ENCODE measurements at places on chromosomes 4 and X.

- DNase-seq = no peak
Measured at GRCh38 chr4:78047366-78047765, 9.8 kb upstream of the FRAS1 start.

GRCh38 chr4:107391630-107392028, 328.4 kb downstream of the PAPSS1 start:
- no peak for DNase-seq

GRCh38 chrX:17012465-17012864, 66.0 kb downstream of the REPS2 start:
- DNase-seq = no peak

DNA sequence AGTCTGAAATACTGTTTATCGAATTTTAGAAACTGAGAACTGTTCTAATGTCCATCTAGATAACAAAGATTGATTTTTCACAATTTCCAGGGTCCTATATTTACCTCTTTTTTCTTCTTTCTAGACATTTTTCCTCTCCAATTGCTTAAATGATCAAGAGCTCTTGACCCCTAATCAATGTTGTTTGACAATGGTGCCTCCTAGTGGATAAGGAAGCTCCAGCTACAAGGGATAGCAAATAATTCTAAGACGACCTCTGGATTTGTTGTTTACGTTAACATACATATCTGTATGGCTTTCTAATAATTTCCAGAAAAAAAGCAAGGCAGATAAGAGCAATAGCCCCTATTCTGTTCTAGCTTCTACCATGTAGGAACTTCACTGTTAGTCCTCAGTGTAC, 35.8 kb downstream of the GPR82 start:
- DNase-seq = no peak

DNA sequence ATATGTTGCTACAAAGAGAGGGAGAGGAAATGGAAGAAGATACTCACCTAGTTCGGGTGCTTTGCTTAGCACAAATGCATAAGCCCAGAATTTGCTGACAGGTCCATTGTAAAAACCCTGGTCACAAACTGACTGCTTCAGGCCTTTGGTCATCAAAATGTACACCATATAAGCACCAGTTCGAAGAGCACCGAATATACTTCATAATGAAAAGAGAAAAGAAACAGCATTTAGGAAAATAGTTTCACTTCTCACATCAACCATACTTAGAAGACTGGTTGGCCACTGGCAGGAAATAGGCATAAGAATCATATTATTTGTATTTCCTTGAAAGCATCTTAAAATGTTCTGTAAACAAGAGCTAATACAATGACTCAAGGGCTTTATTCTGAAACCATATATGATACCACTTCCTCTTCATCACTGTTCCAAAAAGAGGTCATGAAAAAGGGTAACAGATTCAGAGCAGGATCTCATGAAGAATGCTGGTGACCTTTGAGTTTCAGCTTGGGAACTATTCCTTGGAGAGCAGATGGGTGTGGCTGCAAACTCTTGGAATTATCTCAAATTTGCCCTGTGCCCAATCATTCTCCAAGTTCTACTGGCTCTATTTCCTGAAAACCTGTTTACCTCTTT, 138.7 kb downstream of the ELOVL6 start:
- DNase-seq = no peak

GRCh38 chrX:139134316-139134715, 396.2 kb upstream of the F9 start:
- DNase-seq = no peak

DNA sequence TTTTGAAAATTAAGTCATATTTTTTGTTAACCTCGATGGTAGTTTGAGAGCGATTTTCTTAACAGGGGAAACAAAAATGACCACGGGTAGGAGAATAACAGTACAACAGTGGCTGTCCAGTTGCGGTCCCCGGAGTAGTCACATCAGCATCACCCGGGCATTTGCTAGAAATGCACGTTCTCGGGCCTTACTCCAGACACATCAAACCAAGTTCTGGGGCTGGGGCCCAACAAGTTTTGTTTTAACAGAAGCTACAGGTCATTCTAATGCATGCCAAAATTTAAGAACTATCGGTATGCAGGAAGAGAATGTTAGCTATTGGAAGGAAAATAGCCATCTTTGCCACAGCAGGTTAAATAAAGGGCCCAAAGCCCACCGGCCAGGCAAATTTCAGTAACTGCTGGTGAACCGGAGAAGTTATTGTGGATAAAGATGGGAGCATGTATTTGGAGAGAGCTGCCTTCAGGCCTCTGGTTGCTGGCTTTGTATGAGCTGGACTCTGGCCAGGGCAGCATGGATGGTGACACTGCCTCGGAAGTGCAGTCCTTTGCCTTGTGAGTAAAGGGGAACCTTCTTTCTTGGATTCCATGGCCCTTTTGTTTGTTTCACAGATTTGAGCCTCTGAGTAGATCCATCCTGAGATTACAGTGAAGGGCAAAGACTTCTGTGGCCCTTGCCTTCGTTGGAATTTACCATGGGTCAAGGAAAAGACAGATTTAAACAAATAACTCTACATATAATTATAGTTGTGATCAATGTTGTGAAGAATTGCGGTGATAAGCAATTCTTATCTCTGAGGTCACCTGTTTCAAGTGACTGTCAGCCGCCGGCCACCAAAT, 62.1 kb downstream of the TBC1D14 start:
- no peak for DNase-seq

- no peak for DNase-seq
Measured at GRCh38 chr4:8329859-8330761, 60.6 kb downstream of the HTRA3 start.

GRCh38 chrX:134020910-134021309, 35.5 kb upstream of the GPC3 start:
- DNase-seq = no peak

DNA sequence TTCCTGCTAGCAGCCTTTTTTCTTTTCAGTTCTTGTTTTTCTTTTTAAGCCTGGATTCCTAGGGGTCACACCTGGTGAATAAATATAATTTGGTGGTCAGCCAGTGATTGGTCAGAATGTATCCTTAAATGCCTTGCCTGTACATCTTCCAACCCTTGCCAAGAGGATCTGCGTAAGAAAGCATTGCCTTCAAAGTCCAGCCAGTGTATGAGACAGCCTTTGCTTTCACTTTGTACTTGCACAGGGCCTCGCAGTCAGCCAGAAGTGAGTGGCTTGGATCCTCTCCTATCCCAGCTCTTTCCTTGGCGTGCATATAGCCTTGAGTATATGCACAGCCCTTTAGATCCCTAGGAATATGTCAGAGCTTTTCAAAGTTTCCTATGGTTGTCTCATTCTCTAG, 22.2 kb downstream of the KANTR start:
- DNase-seq = no peak

DNA sequence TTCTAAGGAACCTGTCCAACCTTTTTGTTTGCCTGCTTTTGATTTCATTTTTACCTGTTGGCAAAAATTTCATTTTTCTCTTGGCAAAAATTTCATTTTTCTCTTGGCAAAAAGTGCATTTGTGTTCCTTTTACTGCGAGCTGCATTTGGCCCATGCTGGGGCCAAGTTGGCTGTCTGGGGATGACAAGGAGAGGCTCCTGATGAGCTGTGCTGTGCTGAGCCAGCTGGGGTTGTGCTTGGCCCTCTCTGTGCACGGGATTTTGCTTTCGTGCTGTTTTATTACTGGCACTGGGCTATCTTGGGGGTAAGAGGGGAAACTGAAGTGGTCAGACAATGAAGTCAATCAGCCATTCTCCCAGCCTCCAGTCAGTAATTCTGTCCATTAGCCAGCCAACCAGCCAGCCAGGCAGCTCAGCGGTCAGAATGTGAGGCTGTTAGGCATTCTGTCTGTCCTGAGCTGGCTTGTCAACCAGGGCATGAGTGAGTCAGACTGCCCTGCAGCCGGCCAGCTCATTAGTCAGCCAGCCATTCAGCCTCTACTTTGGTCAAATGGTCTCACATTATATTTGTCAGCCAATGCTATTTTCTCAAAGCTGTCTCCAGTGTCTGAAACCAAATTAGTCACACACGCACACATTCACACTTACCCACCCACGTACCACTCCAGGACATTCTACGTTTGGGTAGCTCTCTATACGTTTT, 56.9 kb upstream of the PRPS1 start:
- DNase-seq = no peak

- DNase-seq = no peak
Measured at GRCh38 chr4:94000559-94000958, 172.0 kb downstream of the ATOH1 start.

DNA sequence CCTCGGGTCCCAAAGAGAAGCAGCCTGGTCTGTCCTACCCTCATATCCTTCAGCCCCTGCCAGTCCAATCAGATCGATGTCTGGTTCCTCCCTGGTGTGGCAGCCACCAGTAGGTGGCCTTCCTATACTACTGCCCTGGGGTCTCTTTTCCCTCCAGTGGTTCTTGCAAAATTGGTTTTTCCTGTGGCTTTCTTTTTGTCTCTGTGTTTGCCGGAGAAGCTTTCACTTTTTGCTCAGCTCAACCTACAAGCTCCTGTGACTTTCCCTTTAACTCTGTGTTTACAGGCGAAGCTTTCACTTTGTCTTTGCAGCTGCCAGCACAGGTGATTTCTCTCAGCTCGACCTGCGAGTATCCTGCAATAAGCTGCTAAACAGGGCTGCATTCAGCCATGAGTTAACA, 46.8 kb downstream of the UGT2A3 start:
- no peak for DNase-seq

DNA sequence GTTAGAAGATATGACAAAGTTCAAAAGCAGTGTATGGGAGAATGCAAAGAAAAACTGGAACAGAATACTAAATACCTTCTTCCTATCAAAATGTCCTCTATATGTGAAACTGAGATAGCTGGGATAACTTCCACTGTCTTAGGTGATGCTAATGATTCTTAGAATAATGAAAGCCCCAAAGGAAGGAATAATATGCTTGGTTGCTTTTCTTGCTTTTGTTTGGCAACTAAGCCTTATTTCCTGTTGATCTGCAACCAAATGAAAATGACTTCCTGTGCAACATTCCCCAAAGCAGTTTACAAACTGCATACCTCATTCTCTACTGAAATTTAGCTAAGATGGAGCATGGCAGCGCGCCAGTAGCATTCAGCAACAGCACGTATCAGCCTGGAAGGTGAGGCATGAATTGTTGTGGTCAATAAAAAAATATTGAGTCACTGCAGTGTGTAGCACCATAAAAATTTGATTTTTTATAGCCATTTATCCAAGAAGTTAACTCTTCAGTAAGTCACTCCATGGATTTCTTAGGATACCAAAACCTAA, 18.7 kb downstream of the NDNF start:
- DNase-seq = no peak

DNA sequence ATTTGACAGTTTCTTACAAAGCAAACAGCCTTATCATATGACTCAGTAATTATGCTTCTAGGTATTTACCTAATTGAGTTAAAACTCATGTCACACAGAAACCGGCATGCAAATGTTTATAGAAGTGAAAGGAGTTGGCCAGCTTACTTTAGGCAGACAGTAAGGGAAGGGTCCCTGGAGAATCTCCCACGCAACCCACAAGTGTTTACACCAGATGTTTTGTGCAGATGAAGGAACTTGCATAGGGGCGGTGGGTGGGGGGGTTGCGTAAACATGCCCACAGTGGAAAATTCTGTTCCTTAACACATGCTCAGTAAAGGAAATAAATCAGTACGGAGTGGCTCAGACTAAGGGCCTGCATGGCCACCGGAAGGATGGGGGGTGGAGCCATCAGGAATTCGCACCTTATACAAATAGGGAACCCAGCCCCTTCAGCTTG, 330.5 kb upstream of the AADAT start:
- no peak for DNase-seq

- DNase-seq = no peak
Measured at GRCh38 chr4:153239409-153239808, 35.2 kb downstream of the TRIM2 start.

GRCh38 chr4:145540235-145540634, 58.6 kb downstream of the SMAD1 start:
- no peak for DNase-seq

DNA sequence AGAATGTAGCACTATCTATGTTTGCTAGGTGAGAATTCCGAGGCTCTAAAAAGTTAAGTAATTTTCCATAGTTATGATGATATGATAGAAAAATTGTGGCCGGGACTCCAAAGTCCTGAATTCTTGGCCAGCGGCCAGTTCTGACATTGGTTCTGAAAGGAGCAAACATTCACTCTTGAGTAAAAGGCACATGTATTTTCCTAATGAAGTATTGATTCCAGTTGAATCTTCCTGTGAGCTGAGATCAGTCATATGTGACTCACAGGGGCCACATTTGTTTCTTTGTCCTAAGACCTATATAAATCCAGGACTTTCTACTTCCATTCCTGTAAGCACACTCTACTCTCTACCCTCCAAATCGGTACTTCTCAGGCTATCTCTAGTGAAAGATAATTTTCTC, 349.9 kb downstream of the BMPR1B start:
- DNase-seq = no peak

GRCh38 chr4:113837397-113837796, 75.9 kb upstream of the CAMK2D start:
- DNase-seq = no peak

DNA sequence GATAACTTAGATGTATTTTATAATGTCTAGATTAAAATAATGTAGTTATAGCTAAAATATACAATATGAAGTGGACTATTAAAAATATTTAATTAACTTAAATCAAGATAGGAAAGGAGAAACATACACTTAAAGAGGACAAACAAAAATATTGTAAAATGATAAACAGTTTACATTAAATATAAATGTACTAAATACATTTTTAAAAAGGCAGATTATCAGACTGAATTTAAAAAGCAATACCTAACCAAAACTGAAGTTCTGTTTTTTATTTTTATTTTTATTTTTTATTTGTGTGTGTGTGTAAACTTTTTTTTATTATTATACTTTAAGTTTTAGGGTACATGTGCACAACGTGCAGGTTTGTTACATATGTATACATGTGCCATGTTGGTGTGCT, 811.6 kb upstream of the INTU start:
- no peak for DNase-seq

- no peak for DNase-seq
Measured at GRCh38 chrX:1486177-1486576, 33.5 kb upstream of the ASMTL start.

GRCh38 chr4:143399113-143399949, 62.7 kb downstream of the GAB1 start:
- no peak for DNase-seq

DNA sequence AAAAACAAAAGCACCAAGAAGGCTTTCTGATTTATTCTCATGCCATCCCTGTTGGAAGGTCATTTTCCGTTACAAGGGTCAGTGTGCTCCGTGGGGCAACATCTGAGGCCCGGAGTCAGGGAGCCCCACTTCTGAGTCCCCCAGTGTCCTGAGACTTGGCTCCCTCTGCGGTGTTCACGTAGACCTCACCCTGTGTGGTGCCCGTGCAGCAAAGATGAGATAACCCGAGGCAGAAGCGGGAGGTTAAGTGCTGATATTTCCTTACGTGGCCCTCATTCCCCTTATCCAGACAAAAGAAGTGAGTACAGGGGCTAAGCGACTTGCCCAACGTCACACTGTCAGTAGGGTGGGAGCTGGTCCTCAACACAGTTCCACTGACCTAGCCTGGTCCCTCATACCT, 3.5 kb downstream of the JAKMIP1 start:
- no peak for DNase-seq

All from vagina (tissue), 2 donors.